SJCRH30 (cell line): ENCODE measurements at places on chromosomes 3 and 15.

DNA sequence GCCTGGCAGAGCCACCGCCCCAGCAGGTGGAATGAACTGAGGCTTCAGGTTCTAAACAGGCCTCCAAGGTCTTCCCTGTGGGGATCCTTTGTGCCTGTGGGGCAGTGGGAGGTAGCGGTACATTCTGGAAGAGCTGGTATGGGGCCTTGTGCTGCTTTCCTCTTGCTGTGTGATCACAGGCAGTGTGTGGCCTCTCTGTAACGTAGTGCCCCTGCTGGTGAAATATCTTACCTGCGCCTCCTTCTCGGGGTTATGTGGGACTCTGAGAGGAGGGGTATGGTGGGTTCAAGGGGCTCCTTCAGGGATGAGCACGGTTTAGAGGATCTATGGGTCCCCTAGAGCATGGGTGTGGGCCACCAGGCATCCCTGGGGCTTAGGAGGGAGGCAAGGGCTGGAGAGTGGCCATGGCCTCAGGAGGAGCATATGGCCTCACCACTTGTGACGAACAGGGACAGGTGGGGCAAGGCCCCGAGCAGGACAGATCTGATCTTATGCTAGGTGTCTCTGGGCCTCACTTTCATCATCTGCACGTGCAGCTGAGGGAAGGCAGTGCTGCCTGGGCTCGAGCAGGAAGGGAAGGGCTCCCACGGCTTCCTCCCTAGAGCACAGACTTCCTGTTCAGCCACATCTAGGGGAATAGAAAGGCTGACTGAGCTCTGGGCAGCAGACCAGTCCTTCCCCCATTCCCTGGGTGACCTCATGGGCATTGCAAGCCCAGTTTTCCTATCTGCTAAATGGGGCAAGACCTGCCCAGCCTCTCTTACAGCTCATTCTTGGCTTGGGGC lies 1.9 kb upstream of the ALS2CL start:
- DNase-seq: peak; percentile 91

- DNase-seq: no peak
Observed at GRCh38 chr15:74392451-74392830, 25.0 kb upstream of the CYP11A1 start.

DNA sequence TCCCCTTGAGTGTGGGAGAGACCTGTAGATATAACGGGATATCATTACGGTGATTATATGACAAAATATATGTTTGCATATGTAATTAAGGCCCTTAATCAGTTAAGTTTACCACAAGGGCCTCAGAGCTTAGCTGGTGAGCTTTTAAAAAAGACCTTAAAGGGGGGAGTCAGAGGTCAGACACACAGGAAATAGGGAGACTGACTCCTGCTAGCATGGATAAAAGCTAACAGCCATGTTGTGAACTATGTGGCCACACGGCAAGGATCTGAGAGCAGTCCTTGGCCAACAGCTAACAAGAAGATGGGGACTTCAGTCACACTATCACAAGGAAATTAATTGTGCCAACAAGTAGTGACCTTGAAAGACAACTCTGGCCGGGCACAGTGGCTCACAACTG lies 3.1 kb downstream of the STAG1 start:
- DNase-seq: no peak

DNA sequence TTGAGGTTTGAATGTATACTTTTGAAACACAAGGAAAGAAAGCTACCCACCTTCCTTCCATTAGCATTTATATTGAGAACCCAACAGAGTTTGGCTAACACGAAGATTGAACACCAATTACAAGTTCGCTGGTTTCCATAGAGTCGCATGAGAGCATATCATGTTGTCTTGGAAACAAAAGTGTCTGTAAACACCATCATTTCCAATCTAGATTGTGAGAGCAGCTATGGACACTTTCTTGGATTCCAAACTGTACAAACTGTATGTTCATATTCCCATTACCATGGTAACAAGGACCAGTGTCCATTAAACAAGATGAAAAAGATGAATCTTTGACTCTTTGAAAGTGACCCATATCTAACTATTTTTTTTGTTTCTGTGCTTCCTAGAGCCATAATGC lies 529.9 kb upstream of the ROBO1 start:
- DNase-seq: no peak

- DNase-seq: no peak
Observed at GRCh38 chr3:146777941-146778340, 172.8 kb upstream of the PLSCR5 start.

DNA sequence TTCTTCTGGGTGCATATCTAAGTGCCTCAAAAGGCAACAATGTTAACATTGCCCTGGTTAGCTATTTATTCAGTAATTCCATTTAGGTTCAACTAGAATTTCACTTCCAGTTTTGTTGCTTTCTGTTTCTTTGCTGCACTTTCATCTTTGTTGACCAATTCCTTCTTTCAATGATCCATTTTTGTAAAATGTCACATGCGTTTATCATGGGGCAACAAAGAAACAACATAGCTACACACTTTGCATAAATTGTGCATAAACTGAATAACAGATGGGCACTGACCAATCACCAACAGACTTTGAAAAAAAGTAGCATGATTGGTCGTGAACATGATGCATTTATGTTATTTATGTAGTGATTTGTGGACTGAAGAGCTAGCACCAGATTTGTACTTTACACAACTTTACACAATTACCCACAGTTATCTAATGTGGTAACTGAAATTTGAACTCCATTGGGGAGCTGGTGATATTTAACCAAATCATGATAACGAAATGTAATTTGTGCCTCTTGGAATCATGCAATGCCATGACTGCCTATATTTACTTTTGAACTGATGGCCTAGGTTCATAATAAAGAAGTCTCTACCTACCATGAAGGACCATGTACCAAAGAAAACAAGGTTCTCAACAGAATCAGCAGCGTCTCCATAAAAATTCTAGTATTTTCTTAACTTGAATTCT lies 7.1 kb upstream of the CPOX start:
- no peak for DNase-seq

DNA sequence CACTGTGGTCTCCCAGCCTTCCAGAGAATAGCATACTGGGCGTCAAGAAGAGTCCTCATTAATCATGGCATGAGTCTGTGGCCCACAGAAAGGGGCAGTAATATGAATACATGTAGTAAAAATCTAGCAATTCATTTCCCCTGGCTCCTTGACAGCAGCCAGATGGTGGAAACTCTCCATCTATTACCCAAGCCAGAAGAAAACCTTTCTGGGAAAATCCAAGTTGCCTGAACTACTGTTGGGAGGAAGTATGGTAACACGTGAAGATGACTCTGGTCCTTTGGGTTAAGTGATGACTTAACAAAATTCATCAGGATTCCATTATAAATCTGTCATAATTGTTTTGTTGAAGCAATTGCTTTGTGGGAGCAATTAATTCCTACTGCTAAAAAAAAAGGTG lies 530.5 kb downstream of the FHIT start:
- no peak for DNase-seq

- DNase-seq: peak; percentile 25
Observed at GRCh38 chr3:9345041-9345440, 17.8 kb upstream of the THUMPD3 start.

- no peak for DNase-seq
Observed at GRCh38 chr15:91790836-91791235, 62.7 kb upstream of the SLCO3A1 start.

DNA sequence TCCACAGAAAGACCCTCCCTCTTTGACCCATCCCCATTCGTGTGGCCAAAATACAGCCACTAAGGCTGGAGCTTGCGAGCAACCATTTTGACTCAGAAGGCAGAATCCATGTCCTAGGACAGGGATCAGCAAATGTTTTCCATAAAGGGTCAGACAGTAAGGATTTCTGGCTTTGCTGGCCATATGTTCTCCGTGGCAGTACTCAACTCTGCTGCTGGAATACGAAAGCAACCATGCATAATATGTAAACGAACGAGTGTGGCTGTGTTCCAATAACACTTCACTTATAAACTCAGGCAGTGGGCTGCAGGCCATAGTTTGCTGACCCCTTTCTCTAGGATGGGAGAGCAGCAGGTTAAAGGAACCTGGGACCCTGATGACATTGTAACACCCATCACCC lies 77.6 kb upstream of the WNT5A start:
- DNase-seq: no peak

- no peak for DNase-seq
Observed at GRCh38 chr3:150302246-150302645, 105.9 kb upstream of the TSC22D2 start.

DNA sequence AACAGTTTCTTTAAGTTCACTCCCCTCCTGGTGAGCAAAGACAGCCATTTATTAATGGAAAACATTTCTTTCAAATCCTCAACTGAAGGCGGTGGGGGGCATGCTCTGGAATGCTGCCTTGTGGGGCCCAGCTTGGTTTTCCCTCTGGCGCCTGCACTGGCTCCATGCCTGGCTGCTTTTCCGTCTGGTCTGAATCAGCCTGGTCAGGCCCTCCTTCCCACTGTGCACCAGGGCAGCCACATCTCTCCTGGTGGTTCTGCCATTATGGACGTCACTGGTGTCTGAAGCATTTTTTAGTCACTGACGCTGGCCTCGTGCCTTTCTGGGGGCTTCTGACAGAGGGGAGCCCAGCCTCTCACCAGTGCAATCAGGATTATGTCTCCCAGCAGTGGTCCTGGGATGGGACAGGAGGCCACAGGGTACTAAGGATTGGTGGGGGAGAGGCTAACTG lies 57.6 kb upstream of the APEH start:
- DNase-seq: no peak

DNA sequence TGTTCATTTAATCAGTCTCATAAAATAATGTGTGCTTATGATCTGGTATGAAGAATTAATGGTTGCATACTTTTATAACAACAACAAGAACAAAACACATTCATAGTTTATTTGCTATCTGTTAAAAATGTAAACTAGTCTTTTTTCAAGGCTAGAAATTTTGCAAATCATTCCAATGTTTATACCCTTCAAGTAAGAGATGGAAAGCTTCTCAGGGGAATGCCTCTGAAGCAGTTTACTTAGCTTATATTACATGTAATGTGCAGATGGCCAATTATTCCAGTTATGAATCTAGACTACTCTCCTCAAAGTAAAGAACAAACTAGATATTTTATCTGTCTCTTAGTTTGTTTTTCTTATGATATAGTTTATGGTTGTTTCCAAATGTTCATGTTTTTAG lies 575.4 kb downstream of the NAALADL2 start:
- no peak for DNase-seq

DNA sequence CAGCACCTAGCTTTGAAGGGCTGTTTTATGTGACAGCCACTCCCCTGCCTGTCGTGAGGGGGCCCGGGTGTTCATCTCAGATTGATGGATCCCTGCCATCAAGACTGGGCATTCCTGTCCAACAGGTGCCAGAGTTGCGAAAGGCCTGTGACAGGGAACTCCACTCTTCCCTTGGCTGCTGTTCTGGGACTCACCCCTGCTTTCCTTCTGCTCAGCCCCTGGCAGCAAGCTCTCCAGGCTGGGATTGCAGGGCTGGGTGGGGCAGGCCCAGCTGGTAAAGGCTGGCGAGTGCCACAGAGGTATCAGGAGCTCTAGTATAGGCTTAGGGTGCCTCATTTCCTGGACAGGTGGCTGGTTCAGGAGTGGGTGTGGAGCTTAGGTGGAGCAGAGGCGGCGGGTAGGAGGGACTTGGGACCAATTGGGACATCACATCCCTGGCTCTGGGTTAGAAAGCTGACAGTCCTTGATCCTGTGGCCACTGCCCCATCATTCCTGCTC lies at the start of gene PLA2G4B:
Gene PLA2G4B, plus strand, starts transcription at position 448 of the 498 bp plus-strand sequence. CDS start 67 bp downstream, outside the sequence.
- no peak for DNase-seq
